ENCODE measurements at places on chromosomes 7 and 10.

DNA sequence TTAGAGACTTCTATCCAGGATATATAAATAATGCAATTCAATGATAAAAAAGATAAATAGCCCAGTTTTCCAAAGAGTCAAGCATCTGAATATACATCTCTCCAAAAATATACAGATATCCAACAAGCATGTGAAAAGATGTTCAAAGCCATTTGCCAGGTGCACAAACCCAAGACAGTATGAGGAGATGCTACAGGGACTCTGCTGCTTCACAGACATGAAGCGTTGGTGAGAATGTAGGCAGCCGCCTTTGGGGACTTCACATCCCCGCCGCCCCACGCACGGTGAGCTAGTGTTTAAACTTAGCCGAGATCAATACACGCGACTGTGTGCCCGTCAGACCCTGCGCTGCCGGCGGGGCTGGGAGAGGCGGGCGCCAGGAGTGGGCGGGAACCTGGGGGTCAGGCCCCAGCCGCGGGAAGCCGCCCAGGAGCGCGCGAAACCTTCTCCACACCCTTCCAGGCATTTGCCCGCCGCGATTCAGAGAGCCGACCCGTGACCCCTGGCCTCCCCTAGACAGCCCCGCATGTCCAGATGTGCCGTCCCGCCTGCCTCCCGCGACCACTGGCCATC lies 927 bp upstream of the ALOX5 start:
- DNase-seq: no peak

- DNase-seq: no peak
Measured at GRCh38 chr10:285216-285615, 150.0 kb downstream of the ZMYND11 start.

DNA sequence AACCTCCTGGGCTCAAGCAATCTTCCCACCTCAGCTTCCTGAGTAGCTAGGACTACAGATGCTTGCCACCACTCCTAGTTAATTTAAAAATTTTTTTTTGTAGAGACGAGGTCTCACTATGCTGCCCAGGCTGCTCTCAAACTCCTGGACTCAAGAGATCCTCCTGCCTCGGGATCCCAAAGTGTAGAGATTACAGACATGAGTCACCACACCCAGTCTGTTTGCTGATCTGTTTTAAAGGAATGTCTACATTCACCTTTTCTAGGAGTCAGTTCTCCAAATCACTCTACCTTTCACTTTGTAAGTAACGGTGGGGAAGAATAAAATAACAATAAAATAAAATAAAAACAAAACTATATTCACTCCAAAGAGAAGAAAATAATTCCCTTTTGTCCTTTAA lies 86.6 kb upstream of the AGBL3 start:
- no peak for DNase-seq

DNA sequence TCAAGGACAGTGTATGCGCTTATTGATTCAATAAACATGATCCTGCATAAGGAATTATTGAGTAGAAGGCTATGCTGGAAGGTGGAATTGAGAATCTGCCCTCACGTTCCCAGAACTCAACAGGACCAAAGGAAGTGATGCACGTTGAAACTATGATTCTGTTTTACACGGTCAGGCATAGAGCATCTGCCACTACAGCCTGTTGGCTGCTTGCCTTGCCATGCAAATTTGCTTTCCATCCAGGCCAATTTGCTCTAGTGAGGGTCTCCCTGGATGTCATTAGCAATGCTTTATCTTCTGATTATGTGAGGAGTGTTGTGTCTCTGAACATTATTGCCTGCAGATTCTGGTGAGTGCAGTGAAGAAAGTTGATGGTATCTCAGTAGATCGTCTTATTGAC lies 132.9 kb downstream of the ADRA2A start:
- no peak for DNase-seq

- no peak for DNase-seq
Measured at GRCh38 chr7:75715864-75716263, 22.9 kb downstream of the HIP1 start.

GRCh38 chr7:121195010-121195409 lies 133.8 kb upstream of the WNT16 start:
- DNase-seq: no peak

- DNase-seq: no peak
Measured at GRCh38 chr10:18822156-18822555, 162.9 kb downstream of the ARL5B start.
